A549 treated with Mapracorat at 1 μM for 4 hours (cell line): ENCODE measurements at places on chromosomes 3 and 15. TPM values are rescaled to one million over a fixed set of nuclear protein-coding genes. Genes with fewer than 3 reads are reported as not detected.

Gene SQOR
- total RNA-seq, result 76.9 to 80.4 TPM (median 79.4 TPM) in 5 replicates

Gene SLITRK3
- total RNA-seq, result not detected in 5 replicates

Gene MINAR1
- total RNA-seq, result 0.30 to 0.57 TPM (median 0.47 TPM) in 5 replicates

Gene GP9
- not detected in 5 replicates for total RNA-seq

Gene SH3BP5
- 15.5 to 18.1 TPM (median 16.8 TPM) in 5 replicates for total RNA-seq

Gene MASP1
- total RNA-seq, result not detected in 5 replicates
